ENCODE measurements at places on chromosomes 1 and 21. TPM values are rescaled to one million over a fixed set of nuclear protein-coding genes. Genes with fewer than 3 reads are reported as not detected.

GRCh38 chr1:60847391-60847790 lies 235.0 kb upstream of the NFIA start:
- no peaks in the 10 kb centered on the region for H3K4me1 ChIP-seq
- no peak overlapping the region for H3K27ac ChIP-seq
- no peak for DNase-seq
- no peak overlapping the region for H3K4me3 ChIP-seq
- H3K27me3 ChIP-seq, result no peaks in the 10 kb centered on the region
- H3K36me3 ChIP-seq, result no peaks in the 10 kb centered on the region

The LINGO4 gene
- total RNA-seq, result 0.68 TPM

The CYYR1 gene
- total RNA-seq, result 15.9 TPM

DNA sequence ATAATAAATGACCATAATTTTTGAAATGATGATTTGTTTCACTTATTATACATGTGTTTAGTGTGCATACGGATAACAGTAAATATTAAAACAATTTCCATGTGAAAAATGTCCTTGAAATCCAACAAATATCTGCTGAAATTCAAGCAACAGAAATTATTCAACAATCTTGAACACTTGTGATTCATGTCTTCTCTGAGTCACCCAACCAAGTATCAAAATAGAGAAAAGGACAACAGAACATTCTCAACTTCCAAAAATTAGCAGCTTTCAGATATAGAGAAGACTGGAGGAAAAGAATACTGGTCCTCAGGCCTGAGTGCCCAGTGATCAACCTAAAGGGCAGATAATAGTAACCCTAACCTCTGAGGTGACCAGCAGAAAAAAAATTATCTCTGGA lies 90.8 kb downstream of the VAV3 start:
- H3K27me3 ChIP-seq, result no peaks in the 10 kb centered on the region
- H3K4me1 ChIP-seq, result peaks cover 25% of the 10 kb centered on the region
- DNase-seq, result no peak
- H3K36me3 ChIP-seq, result no peaks in the 10 kb centered on the region

DNA sequence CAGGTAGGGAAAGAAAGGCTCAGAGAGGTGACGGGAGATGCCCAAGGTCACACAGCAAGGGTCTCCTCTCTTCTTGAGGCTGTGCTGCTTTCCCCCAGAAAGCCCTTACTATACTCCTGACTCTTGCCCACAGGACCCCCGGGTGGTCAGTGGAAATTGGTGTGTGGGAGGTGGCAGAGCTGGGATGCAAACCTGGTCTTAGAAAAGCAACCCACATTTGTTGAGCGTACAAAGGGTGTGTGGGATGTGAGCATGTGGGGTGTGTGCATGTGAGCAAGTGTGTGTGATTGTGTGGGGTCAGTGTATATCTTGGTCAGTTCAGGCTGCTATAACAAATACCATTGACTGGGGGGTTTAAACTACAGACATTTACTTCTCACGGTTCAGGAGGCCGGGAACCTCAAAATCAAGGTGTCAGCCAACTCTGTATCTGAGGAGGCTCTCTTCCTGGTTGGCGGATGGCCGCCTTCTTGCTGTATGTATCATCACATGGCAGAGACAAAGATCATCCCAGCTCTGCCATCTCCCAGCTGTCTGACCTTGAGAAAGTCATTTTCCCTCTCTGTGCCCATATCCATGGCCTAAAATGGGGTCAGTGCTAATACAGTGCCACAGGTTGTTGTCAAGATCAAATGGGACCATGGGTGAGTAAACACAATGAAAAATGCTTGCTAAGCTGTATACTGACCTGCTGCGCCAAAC lies 268.5 kb downstream of the PTPRU start:
- no peak overlapping the region for H3K4me3 ChIP-seq
- H3K27ac ChIP-seq, result no peak overlapping the region
- peak; percentile 13 for DNase-seq
- H3K4me1 ChIP-seq, result peaks cover 4% of the 10 kb centered on the region
- peaks cover 32% of the 10 kb centered on the region for H3K27me3 ChIP-seq

DNA sequence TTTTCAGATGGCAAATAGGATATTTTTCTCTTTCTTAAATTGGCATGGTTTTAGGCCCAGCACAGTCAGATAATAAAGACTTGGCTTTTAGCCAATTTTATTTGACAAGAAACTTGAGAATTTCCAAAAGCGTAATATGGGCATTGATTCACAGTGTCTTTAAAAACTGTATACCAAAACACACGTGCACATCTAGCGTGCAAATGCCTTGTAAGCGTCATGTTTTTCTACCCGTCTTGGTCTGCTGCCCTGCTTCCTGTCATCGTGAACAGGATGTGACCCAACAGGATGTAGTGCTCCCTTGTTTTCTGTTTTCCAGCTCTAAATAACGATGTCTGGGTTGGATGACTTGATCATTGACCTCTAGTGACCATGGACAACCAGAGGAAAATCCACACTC lies 24.7 kb upstream of the SLC44A3 start:
- no peaks in the 10 kb centered on the region for H3K36me3 ChIP-seq
- no peak for DNase-seq
- H3K4me3 ChIP-seq, result no peak overlapping the region
- no peak overlapping the region for H3K27ac ChIP-seq
- H3K27me3 ChIP-seq, result no peaks in the 10 kb centered on the region

GRCh38 chr1:211492511-211493132 lies 660 bp upstream of the RD3 start:
- no peaks in the 10 kb centered on the region for H3K36me3 ChIP-seq
- no peak for DNase-seq
- no peak overlapping the region for H3K4me3 ChIP-seq
- H3K27ac ChIP-seq, result no peak overlapping the region
- H3K27me3 ChIP-seq, result peaks cover 3% of the 10 kb centered on the region

The SLC39A1 gene
- 71.9 TPM for total RNA-seq

DNA sequence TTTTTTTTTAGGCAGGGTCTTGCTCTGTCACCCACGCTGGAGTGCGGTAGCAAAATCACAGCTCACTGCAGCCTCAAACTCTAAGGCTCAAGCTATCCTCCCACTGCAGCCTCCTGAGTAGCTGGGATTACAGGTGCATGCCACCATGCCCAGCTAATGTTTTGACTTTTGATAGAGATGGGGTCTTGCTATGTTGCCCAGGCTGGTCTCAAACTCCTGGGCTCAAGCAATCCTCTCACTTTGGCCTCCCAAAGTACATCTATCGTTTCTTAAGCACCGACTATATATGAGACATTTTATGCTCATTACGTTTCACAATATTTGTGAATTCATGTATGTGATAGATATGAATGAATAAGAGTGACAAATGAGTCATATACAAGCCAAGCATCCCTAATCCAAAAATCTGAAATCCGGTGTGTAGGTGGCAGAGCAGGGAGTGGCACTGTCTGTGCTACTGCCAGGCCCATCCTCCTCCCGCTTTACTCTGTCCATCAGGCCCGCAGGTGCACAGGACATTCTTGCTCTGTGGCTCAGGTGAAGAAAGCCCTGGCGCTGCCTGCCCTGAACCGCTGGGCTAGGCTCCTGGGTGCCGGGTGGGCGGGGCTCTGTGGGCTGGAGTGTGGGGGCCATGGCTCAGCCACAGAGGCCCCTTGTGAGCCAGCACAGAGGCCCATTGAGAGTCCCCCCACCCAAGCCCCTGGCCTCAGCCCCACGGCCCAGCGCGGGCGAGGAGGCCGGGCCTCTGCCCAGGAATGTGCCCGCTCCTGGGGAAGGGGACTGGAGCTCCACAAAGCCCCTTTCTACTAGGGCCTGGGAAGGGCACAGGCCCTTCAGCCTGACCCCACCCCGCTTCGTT lies 45.3 kb downstream of the HSPG2 start:
- H3K27ac ChIP-seq, result no peak overlapping the region
- no peak overlapping the region for H3K4me3 ChIP-seq
- no peaks in the 10 kb centered on the region for H3K27me3 ChIP-seq

DNA sequence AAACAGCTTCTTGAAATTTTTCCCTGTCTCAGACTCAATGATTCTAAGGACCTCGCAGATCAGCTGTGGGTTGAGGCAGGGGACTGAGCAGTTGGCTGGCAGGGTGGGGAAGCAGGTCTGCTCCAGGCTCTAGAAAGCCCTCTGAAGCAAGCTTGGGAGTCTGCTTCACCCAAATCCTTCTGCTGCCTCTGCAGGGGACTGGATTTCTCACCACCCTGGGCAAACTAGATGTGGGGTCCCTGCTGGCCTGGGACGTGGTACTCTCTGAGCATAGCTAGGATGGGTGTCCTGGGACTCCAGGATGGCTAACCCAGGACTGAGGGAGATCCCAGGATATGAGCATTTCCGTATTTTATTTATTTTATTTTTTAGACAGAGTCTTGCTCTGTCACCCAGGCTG lies 89.3 kb downstream of the LAMC2 start:
- no peak overlapping the region for H3K27ac ChIP-seq
- peaks cover 42% of the 10 kb centered on the region for H3K4me1 ChIP-seq
- peak; percentile 38 for DNase-seq
- no peak overlapping the region for H3K4me3 ChIP-seq
- H3K36me3 ChIP-seq, result no peaks in the 10 kb centered on the region

DNA sequence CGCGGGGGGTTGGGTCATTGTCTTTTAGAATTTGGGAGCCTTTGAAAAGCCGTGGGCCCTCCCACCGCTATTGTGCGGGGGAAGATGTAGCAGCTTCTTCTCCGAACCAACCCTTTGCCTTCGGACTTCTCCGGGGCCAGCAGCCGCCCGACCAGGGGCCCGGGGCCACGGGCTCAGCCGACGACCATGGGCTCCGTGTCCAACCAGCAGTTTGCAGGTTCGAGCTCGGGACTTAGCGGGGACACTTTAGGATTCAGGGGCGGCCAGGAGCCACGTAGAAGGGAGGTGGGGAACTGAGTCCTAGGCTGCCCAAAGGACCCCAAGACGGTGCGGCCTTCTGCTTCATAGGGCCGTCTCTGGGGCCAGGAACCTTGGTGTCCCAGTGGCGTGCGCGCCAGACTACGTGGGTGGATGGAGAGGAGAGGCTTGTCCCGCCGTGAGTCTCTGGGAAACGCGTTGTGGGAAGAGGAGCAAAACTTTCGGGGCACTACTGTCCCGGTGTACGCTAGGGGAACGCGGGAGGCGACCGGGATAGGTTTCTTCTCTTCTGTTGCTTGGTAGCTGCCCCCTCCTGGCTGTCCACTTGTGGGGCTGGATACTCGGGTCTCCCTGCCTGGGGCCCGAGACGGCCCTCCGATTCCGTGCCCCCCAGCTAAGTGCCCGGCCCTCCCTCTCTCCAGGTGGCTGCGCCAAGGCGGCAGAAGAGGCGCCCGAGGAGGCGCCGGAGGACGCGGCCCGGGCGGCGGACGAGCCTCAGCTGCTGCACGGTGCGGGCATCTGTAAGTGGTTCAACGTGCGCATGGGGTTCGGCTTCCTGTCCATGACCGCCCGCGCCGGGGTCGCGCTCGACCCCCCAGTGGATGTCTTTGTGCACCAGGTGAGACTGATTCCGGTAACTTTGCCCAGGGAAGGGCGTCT lies at the start of gene LIN28A:
Gene LIN28A (plus strand): TSS at position 112 of the 918 bp plus-strand sequence. CDS start 75 bp downstream, at position 187.
- H3K36me3 ChIP-seq, result no peaks in the 10 kb centered on the region
- H3K4me1 ChIP-seq, result no peaks in the 10 kb centered on the region
- DNase-seq, result no peak
- H3K4me3 ChIP-seq, result no peak within 1 kb of the TSS

DNA sequence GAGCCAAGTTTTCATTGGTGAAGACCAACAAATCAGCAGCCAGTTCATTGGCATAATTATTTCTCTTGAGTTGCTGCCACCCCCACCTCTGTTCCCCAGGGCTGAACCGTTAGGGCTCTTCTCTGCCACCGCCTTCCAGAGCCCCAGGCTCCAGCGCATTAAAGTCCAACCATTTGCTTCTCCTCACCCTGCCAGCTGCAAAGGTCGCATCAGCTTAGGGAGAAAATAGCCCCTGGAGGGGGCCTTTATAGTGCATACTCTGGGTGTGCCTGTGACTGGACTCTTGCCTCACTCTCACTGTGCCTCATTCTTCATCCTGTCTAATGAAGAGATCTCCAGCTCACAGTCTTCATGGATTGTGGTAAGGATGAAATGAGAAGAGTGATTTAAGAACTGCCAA lies 50.4 kb downstream of the KDM1A start:
- H3K27ac ChIP-seq, result no peak overlapping the region
- H3K4me1 ChIP-seq, result no peaks in the 10 kb centered on the region
- DNase-seq, result no peak
- H3K4me3 ChIP-seq, result no peak overlapping the region
- H3K36me3 ChIP-seq, result peaks cover 68% of the 10 kb centered on the region
- H3K27me3 ChIP-seq, result no peaks in the 10 kb centered on the region

- no peaks in the 10 kb centered on the region for H3K36me3 ChIP-seq
- DNase-seq, result no peak
- no peaks in the 10 kb centered on the region for H3K27me3 ChIP-seq
- peaks cover 26% of the 10 kb centered on the region for H3K4me1 ChIP-seq
Measured at GRCh38 chr1:107964336-107965109, 457 bp downstream of the VAV3 start.

DNA sequence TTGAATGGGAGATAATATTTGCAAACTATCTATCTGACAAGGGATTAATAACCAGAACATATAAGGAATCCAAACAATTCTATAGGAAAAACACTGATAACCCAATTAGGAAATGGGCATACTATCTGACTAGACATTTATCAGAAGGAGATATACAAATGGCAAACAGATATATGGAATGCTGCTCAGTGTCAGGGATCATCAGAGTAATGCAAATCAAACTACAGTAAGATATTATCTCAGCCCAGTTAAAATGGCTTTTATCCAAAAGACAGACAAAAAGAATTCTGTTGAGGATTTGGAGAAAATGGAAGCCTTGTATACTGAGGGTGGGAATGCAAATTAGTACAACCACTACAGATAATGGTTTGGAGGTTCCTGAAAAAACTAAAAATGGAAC lies 758.0 kb upstream of the B3GALT2 start:
- no peaks in the 10 kb centered on the region for H3K4me1 ChIP-seq
- H3K27ac ChIP-seq, result no peak overlapping the region
- H3K36me3 ChIP-seq, result no peaks in the 10 kb centered on the region
- DNase-seq, result no peak

DNA sequence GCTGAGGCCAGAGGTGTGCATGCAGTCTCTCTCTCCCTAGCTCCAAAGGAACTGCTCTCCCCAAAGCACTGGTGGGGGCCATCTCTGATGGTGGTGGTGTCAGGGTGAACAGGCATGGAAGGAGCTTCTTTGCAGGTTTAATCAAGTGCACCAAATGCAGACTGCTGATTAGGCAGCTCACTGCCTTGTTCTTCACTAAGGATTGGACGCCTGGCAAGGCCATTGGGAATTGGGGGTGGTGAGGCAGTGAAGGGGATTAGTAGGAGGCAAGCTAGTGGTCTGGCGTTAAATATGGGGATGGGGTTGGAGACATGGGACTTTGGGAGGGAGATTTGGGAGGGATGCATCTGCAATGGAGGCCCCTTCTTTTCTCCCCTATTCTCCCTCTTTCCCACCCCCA lies 1.5 kb downstream of the CACNA1E start:
- no peak overlapping the region for H3K4me3 ChIP-seq
- peaks cover 77% of the 10 kb centered on the region for H3K27me3 ChIP-seq
- H3K36me3 ChIP-seq, result no peaks in the 10 kb centered on the region
- H3K27ac ChIP-seq, result no peak overlapping the region
- no peak for DNase-seq

GRCh38 chr1:51331206-51332100 lies 1.1 kb upstream of the TTC39A start:
- peak overlapping the region; percentile 59 for H3K4me3 ChIP-seq
- no peak for DNase-seq
- no peaks in the 10 kb centered on the region for H3K36me3 ChIP-seq
- H3K27ac ChIP-seq, result peak overlapping the region; percentile 25

Data from suprapubic skin (tissue), 4 donors.